ENCODE measurements at places on chromosomes 4 and X.

- DNase-seq: no peak
Measured at GRCh38 chrX:45852884-45853283, 652.2 kb upstream of the DIPK2B start.

- DNase-seq: peak; percentile 5
Measured at GRCh38 chrX:119236623-119237561, 807 bp downstream of the PGRMC1 start.

DNA sequence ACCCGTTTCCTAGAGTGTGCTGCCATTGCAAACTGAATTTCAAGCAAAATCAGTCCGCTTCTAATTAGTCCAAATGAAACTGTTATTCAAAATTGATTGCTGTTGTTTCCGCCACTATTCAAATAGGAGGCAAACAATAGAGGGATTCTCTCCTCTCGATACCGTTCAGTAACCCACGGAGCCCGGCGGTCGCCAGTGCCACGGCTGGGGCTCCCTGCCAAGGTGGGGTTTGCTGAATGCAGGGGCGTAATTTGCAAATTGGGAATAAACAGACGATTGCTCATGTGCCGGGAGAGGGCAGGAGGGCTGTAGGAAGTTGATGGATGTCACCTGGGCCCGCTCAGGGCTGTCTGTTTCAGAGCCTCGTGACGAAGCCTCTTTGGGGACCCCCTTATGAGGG is 8.8 kb downstream of the ADRA2C start:
- no peak for DNase-seq

DNA sequence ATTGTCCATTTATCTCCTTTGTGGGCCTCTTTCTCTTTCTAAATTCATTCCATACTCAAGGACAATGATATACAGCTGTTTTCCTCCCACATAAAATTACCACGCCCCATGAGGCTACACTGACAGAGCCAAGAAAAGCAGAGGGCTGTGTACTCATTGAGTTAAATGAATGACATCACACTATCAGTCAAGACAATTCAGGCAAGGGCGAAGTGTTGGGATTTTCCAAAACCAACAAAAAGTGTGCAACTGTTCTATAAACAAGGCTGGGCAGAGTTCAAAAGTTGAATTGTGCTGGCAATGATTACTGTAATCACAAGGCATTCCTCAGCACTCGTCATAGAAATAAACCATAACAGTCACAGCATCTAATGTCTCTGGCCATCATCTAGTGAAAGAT is 799.6 kb upstream of the DIAPH2 start:
- no peak for DNase-seq

- DNase-seq: no peak
Measured at GRCh38 chrX:106042296-106042695, 3.8 kb upstream of the SERPINA7 start.

DNA sequence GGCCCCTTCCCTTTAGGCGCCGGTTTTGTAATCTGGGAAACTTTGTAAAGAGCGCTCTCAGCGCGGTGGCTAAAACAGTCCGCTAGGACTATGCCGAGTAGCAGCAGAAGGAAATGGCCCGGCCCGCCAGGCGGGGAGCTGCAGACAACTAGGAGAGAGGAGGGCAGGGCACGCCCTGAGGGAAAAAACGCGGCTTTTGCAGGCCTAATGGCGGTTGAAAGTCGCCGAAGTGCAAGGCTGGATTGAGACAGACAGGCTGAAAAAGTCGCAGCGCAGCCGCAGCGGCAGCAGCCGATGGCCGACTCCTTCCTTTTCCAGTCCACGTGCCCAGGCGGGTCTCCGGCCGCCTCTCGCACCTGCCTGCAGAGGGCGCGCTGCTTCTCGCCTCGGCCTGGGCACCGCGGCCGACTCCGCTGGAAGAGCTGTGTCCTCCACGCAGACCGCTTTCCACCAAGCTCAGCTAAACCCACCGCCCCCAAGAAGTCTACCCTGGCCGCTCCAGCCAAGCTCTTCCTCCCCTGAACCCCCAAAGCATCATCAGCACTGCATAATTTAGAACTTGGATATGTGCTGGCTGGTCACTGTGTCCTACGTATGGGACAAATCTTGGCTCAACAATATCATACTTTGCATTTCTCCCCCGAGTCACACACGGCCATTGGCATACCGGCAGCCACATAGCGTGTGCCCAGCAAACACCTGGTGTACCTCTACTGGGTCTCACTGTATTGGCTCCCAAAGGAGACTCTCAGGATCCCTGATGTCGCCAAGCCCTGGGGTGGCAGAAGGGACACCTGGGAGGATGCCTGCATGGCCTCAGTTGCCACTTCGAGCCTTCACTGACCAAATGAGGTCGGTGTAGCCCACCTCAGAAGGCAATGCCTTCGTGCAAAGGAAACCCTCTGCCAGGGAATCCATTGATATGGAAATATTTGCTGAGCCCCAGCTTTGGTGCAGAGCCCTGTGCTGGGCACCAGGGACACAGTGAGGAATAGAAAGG is 14.5 kb downstream of the SLC25A5 start:
- DNase-seq: peak; percentile 78

GRCh38 chr4:62640296-62640695 is 1440.2 kb downstream of the ADGRL3 start:
- DNase-seq: no peak
